Fibroblast of mammary gland (primary cell): ENCODE measurements at places on chromosomes 1 and 21.

GRCh38 chr1:4733446-4734177 lies 79.2 kb downstream of the AJAP1 start:
- no peak for DNase-seq

GRCh38 chr21:16388911-16389560 lies 659.3 kb downstream of the USP25 start:
- no peak for DNase-seq

DNA sequence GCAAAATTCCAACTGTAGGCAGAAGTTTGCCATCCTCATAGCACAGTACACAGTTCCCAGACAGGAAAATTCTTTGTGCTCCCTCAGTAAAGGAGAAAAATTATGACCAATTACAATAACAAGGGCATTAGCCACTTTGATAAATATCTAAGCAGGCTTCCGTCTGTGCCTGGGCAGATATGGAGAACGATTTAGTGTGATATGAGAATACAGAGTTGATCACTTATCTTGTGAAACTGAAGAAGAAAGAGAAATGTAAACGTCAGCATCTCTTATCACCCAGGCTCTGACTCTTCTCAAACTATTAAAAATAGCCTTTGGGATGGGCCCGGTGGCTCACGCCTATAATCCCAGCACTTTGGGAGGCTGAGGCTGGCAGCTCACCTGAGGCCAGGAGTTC lies 54.5 kb upstream of the TIAM1 start:
- DNase-seq = no peak

DNA sequence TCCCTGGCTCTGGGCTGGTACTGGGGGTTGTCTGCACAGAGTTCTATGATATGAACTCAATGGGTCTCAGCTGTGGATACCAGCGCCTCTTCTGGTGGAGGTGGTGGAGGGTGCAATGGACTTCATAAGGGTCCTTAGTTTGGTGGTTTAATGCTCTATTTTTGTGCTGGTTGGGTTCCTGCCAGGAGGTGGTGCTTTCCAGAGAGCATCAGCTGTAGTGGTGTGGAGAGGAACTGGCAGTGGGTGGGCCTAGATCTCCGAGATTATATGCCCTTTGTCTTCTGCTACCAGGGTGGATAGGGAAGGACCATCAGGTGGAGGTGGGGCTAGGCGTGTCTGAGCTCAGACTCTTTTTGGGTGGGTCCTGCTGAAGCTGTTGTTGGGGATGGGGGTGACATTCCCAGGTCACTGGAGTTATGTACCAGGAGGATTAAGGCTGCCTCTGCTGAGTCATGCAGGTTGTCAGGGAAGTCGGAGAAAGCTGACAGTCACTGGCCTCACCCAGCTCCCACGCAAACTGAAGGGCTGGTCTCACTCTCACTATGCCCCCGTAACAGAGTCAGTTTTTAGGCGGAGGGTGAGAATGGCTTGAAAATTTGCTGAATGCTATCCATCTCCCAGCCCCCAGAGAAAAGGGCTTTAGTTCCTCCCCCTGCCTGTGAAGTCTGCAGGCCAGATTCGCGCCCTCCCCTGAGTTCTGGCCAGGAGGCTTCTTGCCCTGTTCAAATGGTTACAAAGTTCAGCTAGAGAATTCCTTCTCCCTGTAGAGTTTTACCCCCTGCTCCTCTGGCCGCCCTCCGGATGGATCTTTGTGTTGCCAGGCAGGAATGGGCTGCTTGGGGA lies 902.9 kb downstream of the LTN1 start:
- peak; percentile 13 for DNase-seq

DNA sequence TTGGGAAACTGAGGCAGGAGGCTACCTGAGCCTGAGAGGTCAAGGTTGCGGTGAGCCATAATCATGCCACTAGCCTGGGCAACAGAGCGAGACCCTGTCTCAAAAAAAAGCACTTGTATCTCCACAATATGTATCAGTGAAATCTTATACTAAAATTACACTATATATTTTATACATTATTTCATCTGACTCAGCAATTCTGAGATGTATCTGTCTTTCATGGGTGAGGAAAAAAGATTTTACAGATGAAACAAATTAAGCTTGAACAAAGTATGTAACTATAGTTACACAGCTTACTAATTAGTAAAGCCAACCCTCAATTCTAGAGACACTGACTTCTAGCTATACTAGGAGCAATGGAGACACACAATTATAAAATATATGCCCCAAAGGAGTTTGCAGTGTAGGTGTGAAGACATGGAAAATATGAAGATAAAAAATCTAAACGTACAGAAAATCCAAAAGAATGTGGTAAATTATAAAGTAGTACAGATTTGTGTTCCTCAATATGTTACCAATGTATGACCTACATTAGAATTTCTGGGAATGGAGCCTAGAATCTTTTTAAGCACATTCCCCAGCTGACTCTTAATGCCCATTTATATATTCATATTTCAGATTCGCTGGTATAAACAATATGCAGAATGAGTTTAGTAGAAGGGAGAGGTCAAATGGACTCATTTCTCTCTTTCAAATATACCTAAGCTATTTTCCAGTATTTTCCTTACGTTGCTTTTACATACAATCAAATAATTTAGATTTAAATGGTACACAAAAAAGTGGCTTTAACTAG lies 14.6 kb downstream of the GTF2B start:
- no peak for DNase-seq

DNA sequence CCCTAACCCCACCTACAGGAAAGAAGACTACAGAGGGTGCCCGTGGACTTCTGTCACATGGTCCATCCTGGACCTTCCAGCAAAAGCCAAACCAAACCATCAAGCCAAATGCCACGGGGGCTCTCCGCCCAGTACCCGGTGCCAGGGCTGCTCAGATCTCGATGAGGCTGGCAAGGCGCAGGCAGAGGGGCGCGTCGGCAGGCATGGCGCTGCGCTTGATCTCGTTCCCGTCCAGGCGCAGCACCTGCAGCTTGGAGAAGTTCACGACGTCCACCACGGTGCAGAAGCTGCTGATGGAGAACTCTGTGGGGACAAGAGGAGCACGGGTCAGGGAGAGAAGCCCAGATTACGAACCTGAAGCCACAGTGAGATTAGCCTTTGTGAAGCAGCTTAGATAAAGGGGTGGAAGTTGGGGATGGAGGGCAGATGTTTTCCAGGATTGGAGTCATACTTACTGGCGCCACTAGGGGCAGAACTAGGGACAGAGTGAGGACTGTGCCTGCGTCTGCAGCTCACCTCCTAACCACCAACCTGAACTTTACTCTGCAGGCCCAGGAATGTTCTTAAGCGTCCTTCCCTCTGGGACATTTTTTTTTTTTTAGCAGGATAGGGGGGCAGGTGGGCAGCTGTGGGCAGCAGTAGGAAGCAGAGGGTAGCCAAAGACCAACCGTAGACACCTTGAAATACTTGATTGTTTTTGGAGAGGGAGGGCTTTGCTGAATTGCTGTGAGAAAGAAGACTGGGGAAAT lies 8.6 kb downstream of the FMOD start:
- peak; percentile 40 for DNase-seq

DNA sequence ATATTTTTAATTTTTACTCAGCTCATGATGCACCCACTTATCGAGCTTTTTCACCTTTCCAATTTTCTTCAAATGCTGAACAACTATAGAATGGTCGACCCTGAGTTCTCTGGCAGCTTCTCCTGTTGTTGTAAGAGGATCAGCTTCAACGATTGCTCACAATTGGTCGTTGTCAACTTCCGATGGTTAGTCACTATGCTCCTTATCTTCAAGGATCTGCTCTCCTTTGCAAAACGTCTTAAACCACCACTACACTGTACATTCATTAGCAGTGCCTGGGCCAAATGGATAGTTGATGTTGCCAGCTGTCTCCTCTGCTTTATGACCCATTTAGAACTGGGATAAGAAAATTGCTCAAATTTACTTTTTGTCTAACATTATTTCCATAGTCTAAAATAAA lies 385.9 kb upstream of the LYPLAL1 start:
- DNase-seq = no peak

DNA sequence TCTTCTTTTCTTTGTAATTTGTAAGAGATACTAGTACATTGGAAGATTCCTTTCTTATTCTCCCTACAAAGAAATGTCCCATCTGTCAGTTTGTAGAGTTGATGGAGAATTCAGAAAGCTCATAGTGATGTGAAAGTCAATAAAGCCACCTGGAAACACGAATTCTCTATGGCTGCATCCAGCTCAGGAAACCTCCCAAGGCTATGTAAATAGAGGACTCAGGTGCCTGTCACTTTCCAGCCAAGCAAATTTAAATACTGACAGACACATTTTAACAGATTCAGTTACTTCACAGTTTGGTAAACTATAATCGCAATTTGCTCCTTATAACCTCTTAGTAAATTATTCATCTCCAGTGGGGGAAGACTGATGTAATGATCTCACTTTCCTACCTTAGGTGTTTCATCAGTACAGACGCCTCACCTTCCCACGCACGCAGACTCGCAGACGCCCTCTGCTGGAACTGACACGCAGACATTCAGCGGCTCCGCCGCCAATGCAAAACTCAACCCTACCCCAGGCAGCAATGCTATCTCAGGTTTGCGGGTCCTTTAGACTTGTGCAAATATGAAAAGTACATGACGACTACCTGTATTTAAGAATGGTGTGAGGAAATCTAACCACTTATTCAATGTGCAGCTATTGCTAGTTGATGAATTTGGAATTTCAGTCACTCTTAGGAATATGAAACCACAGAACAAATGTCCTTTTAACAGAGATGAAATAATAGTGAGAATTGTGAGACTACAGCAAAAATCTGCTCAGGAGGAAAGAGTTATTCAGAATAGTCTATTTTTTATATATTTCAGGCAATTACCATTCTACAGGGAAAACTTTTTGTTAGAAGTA lies 60.6 kb downstream of the PTPRC start:
- peak; percentile 35 for DNase-seq

DNA sequence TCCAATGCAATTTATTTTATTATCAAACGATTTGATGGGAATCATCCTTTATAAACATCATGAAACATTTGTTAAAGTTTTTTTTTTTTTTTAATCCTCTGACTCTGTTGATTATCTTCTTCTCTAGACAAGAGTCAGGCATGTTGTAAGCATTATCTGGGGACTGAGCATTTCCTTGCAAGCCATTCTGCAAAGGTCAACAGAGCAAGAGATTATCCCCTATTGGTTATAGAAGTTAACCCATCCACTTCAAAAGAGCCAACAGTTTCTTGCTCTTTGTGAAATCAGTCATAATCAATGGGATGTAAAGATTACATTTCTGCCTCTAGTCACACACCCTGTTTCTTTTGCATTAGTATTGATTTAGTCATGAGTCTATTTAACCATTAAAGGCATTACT lies 368.8 kb upstream of the ADGRL4 start:
- DNase-seq = no peak

DNA sequence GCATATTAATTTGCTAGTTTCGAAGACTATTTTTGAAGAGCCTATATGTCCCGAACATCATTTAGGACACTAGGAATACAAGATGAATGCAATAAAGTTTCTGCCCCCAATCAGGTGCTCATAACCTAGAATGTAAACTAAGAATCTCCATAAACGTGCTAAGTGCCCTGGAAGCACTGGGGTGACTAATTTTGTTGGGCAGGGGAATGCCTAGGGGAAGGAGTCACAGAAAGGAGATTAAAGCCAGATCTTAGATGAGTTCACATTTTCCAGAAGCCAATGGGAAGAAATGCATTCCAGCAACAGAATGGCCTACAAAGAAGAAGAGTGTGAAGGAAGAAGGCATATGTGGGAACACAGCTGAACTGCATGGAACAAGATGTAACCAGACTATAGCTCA lies 19.5 kb downstream of the SCYL3 start:
- peak; percentile 80 for DNase-seq

DNA sequence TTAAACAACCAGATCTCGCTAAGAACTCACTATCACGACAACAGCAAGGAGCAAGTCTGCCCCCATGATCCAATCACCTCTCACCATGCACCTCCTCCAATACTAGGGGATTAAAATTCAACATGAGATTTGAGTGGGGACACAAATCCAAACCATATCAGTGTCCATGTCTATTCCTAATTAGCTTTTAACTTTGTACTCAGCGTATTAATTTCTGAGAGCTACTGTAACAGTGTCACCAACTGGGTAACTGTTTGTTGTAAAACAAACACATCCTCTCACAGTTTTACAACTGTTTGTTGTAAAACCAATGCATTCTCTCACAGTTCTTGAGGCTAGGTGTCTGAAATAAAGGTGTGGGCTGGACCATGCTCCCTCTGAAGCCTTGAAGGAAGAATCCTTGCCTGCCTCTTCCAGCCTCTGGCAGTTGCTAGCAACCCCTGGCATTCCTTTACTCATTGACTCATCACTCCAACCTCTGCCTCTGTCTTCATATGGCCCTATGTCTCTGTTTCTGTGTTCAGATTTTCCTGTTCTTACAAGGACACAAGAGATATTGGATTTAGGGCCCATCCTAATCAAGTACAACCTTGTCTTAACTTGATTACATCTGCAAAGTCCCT lies 121.2 kb downstream of the LTN1 start:
- peak; percentile 51 for DNase-seq

GRCh38 chr1:4346131-4346530 lies 308.3 kb upstream of the AJAP1 start:
- no peak for DNase-seq

- DNase-seq = no peak
Measured at GRCh38 chr1:22275167-22275566, 132.3 kb upstream of the WNT4 start.

- no peak for DNase-seq
Measured at GRCh38 chr21:35517865-35518264, 468.8 kb upstream of the RUNX1 start.

DNA sequence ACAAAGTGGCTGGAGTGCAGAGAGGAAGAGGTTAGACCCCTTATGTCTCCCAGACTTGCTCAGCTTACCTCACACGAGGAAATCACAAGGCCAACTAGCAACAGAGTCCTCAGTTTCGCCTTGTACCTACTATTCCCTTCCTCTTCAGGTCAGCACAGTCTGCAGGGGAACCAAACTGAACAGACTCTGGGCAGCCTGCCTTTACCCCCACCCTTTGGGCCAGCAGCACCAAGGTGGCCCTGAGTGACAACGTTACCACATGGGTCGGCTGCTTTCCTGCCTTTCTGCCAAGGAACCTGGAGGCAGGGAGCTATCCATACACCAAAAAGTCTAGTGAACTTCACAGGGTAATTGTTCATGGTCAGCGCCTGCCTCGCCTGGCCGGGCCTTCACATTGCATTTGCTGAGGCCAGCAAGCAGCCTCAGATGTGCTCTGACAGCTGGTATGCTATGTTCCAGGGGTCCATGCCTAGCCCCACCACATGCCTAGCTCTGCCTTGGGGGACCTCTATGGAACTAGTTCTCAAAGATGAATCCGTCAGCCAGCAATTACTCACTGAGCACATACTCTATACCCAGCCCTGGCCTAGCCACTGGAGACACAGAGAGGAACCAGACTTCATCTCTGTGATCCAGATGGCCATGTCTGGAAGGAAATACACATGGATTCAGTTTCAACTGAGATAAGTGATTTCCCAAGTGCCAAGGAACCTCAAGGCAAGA lies 69.6 kb downstream of the DMAP1 start:
- no peak for DNase-seq

DNA sequence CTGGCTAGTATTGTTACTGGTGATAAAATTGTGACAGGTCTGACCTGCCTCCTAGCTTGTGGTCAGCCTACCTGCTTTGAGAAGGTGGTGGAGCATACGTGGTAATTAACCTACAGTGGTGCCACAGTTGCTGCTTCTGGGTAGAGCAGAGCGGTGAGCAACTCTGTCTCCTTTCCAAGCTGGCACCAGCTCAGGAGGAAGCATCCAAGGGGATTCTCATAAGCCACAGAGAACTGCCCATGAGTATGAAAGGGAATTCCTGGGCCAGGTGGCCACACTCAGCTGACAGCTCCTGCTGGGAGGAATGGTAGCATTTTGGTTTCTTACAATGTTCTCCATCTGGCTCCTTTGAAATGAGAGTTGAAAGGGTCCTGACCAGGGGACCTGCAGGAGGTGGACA lies 39.4 kb downstream of the ATP2B4 start:
- DNase-seq = no peak

- no peak for DNase-seq
Measured at GRCh38 chr1:100400404-100400803, 48.1 kb downstream of the CDC14A start.
